Pulmonary artery endothelial cell (primary cell): ENCODE measurements at places on chromosomes 1 and 21. TPM values are rescaled to one million over a fixed set of nuclear protein-coding genes. Genes with fewer than 3 reads are reported as not detected.

The RHEX gene
- not detected in 2 replicates for total RNA-seq

GRCh38 chr1:228798548-228798947 is 63.3 kb downstream of the RHOU start:
- no peak for DNase-seq

- no peak for DNase-seq
Observed at GRCh38 chr1:109187127-109187526, 26.6 kb upstream of the SARS1 start.

DNA sequence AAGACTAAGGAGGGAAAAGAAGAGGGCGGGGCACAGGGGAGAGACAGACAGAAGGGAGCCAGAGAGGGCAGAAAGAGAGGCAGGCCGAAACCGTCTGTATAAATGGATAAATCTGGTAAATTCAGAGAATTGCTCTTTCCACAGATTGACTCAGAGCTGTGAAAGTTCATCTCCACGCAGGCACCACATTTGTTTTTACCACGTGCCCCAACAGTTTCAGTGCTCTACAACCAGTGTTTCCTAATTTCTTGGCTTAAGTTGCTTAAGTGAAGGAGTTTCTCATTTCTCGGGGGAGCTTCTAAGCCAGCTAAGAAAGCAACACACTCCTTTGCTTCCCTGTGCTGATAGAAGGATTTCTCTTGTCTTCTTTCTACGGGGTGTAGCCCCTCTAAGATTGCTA is 87.1 kb downstream of the ENAH start:
- no peak for DNase-seq

- no peak for DNase-seq
Observed at GRCh38 chr1:154193821-154194220, 1.9 kb upstream of the TPM3 start.

DNA sequence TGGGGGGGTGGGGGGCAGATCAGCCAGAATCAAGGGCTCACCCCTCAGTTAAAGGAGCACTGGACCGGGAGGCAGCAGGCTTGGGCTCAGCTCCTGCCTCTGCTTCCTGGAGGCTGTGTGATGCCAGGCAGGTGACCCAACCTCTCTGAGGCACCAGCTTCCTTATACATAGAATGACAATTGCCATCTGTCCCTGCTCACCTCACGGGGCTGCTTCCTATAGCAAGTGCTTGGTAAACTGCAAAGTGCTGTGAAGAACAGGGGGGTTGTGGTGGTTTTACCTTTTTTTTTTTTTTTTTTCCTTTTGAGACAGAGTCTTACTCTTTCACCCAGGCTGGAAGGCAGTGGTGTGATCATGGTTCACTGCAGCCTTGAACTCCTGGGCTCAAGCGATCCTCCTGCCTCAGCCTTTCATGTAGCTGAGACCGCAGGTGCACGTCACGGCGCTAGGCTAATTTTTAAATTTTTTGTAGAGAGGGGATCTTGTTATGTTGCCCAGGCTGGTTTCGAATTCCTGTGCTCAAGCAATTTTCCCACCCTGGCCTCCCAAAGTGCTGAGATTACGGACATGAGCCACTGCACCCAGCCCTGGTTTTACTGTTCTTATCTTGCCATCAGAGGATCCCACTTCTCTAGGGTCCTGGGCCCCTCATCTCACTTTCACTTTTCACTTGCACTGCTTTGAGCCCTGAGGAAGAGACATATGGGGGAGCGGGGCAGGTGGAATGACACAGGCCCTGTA is 11.6 kb downstream of the KCNQ4 start:
- no peak for DNase-seq

The TMPRSS3 gene
- total RNA-seq: not detected in 2 replicates

The SGIP1 gene
- total RNA-seq: 7.7 and 8.7 TPM in 2 replicates

DNA sequence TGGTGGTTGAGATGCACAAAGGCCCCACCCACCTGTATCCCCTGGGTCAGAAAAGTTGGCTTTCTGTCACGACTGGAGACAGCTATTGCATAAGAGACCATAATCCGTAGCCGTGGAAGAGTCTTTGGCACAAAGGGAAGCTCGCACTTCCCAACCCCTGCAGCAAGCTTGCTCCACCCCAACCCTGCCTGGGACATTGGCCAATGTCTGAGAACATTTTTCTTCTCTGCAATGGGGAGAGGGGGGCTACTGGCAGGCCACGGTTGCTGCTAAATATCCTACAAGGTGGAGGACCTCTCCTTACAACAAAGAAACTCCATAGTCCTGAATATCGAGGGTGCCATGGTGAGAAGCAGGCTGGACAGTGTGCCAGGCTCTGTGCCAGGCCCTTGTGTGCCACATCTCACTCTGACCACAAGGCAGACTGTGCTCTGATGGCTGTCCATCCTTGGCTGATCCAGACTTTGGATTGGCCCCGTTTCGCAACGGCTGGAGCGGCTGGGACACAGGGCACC is 104.1 kb downstream of the CSMD2 start:
- no peak for DNase-seq

DNA sequence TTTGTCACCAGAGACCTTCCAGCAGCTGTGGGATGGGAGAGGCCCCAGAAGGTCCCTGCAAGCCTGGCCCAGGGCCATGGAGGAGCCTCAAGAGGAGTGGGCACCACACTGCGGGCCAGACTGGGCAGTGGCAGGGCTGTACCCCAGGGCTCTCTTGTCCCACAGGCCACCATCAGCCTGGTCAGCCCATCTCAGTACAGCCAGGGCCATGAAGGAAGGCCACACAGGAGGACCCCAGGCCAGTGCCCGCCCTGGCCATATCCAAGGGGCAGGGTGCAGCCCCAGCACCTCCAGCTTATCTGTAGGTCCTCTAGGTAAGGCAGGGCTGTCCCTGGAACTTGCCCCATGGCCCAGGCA is 3.1 kb upstream of the GNB1 start:
- DNase-seq: no peak

The SUSD4 gene
- not detected in 2 replicates for total RNA-seq

DNA sequence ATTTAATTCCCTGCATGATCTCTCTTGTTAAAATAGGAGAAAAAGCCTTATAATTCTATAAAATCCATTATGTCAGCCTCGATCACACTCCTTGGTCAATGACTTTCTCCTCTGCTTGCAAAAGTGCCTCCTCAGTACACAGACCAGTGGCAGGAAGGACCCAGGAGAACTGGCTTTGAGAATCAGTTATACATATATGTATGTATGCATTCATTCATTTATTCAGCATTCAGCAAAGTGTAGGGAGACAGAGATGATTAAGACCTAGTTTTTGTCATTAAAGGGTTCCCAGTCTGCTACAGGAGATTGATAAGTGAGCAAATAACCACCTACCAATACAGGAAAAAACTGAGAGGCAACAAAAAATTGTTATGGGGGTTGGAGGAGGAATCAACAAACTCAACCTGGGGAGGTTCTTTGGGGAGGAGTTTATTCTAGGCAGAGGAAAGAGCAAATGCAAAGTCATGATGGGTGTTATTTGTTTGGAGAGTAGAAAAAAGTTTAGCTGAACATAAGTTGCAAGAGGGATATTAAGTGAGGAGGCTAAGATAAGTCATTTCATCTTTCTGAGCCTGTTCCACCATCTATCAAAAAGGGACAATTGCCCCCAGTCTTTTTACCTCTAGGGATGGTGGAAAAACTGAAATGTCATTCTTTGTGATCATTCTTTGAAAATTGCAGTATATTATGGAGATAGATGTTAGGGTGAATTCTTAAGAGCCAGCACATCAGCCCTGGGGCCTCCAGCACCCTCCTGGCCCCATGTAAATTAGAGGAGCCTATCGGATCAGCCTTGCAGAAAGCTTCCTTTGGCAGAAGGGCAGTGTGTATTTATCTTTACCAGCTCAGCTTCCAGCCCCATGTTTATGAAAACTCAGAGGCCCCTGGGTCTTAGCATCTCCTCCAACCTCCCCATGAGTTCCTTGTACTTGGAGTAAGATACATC is 128.0 kb downstream of the OMA1 start:
- no peak for DNase-seq

The LCE3D gene
- not detected in 2 replicates for total RNA-seq

The NBPF4 gene
- total RNA-seq: not detected in 2 replicates

- DNase-seq: no peak
Observed at GRCh38 chr1:183942933-183943693, 94.4 kb downstream of the COLGALT2 start.

DNA sequence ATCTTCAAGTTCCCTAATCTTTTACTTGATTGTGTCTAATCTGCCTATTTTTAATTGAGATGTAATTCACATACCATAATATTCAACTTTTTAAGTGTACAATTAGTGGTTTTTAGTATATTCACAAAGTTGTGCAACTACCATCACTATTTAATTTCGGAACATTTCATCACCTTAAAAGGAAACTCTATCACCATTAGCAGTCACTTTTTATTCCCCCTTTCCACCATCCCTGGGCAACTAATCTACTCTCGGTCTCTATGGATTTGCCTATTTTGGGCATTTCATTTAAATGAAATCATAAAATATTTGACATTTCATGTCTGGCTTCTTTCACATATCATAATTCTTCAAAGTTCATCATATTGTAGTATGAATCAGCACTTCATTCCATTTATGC is 30.6 kb upstream of the HYI start:
- DNase-seq: no peak

DNA sequence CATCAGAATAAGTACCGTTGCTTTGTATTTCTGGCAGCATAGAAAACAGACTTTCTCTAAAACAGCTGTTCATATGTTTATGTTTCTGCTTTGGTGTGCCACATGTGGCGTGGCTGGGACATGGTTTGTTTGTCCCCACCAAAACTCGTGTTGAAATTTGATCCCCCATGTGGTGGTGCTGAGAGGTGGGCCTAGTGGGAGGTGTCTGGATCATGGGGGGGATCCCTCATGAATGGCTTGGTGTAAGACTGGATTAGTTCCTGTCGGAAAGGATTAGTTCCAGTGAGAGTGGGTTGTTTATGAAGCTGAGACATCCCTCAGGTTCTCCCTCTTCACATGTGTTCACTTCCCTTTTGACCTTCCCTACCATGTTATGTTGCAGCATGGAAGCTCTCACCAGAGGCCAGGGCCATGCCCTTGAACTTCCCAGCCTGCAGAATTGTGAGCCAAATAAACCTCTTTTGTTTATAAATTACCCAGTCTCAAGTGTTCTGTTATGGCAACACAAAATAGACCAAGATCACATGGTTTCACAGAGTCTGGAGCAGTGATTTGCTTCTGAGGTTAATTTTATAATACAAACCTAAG is 17.9 kb upstream of the H3-3A start:
- DNase-seq: no peak

The SLC9C2 gene
- total RNA-seq: not detected in 2 replicates

The HCRTR1 gene
- 0.53 and 0.92 TPM in 2 replicates for total RNA-seq

The HES2 gene
- total RNA-seq: 18.8 and 38.6 TPM in 2 replicates

DNA sequence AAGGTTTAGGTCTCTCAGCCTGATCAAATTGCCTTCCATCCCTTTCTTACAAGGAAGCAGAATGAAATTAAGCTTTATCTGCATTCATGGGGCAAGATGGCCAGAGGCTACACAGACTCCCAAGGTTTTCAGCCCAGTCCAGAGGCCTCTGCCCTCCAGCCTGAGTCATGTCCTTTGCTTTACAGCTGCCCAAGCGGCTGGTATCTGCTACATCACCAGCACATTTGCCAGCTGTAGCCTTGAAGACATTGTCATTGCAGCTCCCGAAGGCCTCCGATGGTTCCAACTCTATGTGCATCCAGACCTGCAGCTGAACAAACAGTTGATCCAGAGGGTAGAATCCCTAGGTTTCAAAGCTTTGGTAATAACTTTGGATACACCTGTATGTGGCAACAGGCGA is 16.0 kb downstream of the HAO2 start:
- DNase-seq: no peak

- DNase-seq: no peak
Observed at GRCh38 chr1:149936170-149936991, at the start of gene MTMR11. MTMR11 (minus strand) TSS chr1:149936879; CDS start chr1:149936647, 232 bp downstream.

The C1orf185 gene
- not detected in 2 replicates for total RNA-seq
